ENCODE measurements at places on chromosomes 5 and 9.

DNA sequence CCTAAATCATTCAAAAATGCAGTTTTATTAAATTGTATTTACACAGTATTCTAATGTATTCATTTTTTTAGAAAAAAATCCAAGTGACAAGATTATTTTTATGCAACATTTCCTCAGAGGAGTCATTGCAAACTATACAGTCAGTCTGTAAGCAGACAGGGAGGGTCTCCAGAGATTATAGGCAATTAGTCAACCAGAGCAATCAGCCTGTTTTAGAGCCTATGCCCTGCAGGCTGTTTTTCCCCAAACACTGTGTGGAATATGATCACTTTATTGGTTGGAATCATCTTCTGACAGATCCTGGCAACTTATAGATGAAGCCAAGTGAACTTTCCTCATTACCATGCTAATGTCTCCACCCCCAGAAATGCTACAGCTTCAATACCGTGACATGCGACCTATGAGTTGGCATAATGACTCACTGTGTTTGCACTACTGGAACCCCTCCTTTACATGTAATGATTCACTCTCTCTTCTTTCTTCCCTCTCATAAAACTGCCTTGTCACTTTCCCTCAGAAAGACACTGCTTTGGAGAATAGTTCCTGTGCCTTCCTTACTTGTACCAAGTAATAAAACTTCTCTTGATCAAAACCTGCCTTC lies 577.7 kb upstream of the FTMT start:
- peak; percentile 67 for DNase-seq

DNA sequence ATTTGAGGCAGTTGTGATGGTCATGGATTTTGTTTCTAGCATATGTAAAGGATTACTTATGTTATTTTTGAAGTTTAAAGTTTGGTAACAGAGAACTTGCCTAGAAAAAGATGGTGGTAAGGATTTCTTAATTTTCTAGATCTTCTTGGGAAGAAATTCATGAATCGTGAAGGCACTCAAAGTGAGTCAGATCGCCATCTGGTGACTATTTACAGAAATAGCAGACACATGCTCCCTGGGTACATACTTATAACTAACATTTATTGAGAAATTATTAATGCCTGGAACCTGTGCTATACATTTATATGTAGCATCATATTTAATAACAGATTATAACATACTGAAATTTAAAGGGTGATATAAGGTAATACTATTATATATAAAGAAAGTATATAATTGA lies 299.7 kb downstream of the IZUMO3 start:
- DNase-seq: peak; percentile 1

DNA sequence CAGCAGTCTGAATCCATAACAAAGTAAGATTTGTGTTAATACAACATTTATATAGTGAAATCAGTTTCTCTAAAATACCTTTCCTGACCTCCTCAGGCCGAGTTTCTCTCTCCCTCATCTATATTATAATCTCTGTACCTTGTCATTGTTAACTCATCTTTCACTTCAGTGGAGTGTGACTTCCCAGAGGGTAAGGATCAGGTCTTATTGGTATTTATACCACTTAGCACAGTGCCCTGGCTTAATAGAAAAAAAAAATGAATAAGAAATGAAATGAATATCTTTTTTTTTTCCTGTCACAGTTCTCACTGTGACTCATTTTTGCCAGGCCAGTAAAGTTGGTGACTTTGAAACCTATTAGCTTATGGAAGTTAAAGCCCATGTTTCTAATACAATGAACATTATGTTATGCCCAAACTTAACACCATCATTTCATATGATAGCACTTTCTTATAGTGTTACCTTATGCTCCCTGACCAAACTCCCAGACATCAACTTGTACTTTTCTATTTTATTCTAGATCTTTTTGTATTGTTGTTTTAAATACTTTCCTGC lies 90.1 kb downstream of the NR3C1 start:
- DNase-seq: no peak

- peak; percentile 85 for DNase-seq
These were observed 26.6 kb upstream of the ABLIM3 start for GRCh38 chr5:149114403-149115312.

GRCh38 chr5:73095564-73096238 lies 24.7 kb upstream of the TMEM171 start:
- DNase-seq: no peak

DNA sequence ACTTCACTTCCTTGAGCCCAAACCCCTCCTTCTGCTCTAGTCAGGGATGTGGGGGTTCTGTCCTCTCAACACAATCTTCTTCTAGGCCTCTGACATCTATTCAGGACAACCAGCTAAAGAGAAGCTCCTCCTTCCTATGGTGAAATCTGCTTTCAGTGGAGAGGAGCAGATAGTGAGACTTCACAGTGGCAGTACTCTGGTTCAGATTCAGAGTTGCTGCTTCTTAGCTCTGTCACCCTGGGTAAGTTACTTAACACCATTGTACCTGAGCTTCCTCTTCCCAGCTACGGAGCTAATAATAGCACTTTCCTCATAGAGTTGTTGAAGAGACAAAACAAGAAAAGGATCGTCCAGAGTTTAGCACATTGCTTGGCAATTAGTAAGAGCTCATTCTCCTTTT lies 77.3 kb upstream of the LARP1 start:
- DNase-seq: no peak

- no peak for DNase-seq
These were observed 286.9 kb downstream of the ARHGEF28 start for GRCh38 chr5:73912821-73913271.

- DNase-seq: no peak
These were observed 1.8 kb downstream of the ZFAND5 start for GRCh38 chr9:72363236-72363635.
